ENCODE measurements at places on chromosomes 7 and 10. TPM values are rescaled to one million over a fixed set of nuclear protein-coding genes. Genes with fewer than 3 reads are reported as not detected.

Gene C10orf105
- not detected for total RNA-seq

Gene OPALIN
- not detected for total RNA-seq

Gene ERVW-1
- not detected for total RNA-seq

Gene NEURL1
- 0.50 TPM for total RNA-seq

Gene NPC1L1
- 0.06 TPM for total RNA-seq

Gene SVOPL
- total RNA-seq: not detected

Gene CALML5
- not detected for total RNA-seq

Gene BAIAP2L1
- 38.0 TPM for total RNA-seq

Gene NPSR1
- total RNA-seq: not detected

Gene OR2A12
- total RNA-seq: not detected

Gene GARIN1A
- 0.67 TPM for total RNA-seq

Gene SAMD9L
- total RNA-seq: 0.55 TPM

Gene CYP2C8
- not detected for total RNA-seq

Measured in A549 treated with AZD2906 at 1 μM for 4 hours (cell line).